Breast epithelium (tissue), 4 donors: ENCODE measurements at places on chromosomes 1 and 21. TPM values are rescaled to one million over a fixed set of nuclear protein-coding genes. Genes with fewer than 3 reads are reported as not detected.
A peak's percentile ranks its signal among the peaks of the same experiment; 100 is the strongest.

Gene PTPRC
- total RNA-seq, result 35.7 TPM

Gene MX2
- total RNA-seq, result 8.9 TPM

Gene CELA3B
- total RNA-seq, result not detected

Gene TCEANC2
- total RNA-seq, result 4.3 TPM

Gene PUSL1
- total RNA-seq, result 16.0 TPM

Gene KCNC4
- total RNA-seq, result 3.8 TPM

Gene C4BPB
- 0.80 TPM for total RNA-seq

Gene TSPEAR
- total RNA-seq, result not detected

Gene TMEM200B
- total RNA-seq, result 12.1 TPM

DNA sequence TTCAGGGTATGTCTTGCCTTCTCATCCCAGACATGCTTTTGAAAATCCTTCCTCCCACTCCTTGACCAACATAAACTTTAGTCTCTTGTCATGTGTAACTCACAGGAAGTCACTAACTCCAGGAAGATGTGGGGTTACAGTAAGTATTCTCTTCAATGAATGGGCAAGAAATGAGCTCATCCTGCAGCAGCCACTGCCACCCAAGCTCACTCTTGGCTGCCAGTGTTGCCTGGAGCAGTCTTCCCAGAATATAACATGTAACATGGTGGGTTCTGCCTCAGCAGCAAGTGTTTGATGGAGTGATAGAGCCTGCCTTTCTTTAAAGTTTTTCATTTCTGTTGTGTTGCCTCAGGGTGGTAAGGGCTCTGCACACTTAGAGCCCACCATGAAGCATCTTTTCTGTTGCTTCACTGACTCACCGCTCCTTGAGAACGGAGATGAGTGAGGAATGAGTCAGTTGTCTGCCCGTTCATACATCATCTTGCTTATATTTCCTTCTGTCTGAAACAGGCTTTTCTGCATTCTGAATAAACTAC is 187.0 kb downstream of the TPR start:
- H3K27ac ChIP-seq, result no peak overlapping the region
- DNase-seq, result no peak
- no peaks in the 10 kb centered on the region for H3K4me1 ChIP-seq
- H3K4me3 ChIP-seq, result no peak overlapping the region
- no peaks in the 10 kb centered on the region for H3K36me3 ChIP-seq
- no peaks in the 10 kb centered on the region for H3K27me3 ChIP-seq

DNA sequence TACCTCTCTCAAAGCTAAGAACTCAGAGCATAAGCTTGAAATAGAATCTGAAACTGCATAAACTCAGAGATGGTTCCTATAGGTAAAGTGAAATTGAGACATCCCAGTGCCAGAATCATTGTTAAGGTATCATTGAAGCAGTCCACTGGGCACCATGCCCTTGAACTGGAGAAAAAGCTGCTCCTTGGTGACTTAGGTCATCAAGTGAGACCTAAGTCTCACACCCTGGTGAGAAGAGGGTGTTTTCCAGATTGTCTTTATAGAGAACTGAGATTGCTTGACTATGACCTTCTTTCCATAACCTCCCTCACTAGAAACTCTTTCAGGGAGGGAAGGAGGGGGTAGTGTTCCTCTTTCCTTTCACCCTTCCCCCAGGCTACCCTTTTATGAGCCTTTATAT is 9.4 kb upstream of the ATP6V1G3 start:
- no peaks in the 10 kb centered on the region for H3K4me1 ChIP-seq
- no peak for DNase-seq
- no peak overlapping the region for H3K27ac ChIP-seq
- no peaks in the 10 kb centered on the region for H3K36me3 ChIP-seq

DNA sequence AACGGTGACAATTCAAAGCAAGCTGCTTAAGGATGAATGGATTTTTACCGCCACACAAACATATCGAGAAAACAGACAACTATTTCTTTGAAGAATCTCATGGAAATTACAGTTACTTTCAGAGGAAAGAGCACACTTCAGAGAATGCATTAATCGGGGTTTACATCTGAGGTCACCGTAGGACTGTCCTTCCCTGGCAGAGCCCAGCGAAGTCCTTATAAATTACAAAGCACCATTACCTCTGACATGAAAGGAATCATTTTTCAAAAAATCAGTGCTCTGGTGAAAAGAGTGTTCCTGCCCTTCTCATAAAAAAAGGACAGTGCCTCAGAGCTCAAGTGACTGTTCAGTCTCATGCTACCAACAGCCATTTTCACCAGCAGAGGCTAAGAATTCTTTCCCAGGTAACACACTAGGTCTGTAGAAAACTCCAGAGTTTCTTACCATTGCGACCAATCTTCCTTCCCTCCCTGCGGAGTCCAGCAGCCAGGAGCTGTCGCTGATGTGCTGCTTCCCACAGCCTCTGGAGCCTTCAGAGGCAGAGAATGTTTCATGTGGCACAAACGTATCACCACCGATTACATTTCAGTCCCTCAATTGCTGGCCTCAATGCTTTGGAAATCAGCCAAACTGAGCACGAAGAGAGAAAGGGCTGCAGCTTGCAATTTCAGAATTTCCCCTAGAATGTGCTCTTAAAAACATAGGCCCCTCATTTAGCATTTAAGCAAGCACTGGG is 75.4 kb downstream of the PLD5 start:
- no peak overlapping the region for H3K4me3 ChIP-seq
- H3K4me1 ChIP-seq, result no peaks in the 10 kb centered on the region
- H3K27me3 ChIP-seq, result no peaks in the 10 kb centered on the region
- no peak for DNase-seq
- H3K36me3 ChIP-seq, result no peaks in the 10 kb centered on the region

DNA sequence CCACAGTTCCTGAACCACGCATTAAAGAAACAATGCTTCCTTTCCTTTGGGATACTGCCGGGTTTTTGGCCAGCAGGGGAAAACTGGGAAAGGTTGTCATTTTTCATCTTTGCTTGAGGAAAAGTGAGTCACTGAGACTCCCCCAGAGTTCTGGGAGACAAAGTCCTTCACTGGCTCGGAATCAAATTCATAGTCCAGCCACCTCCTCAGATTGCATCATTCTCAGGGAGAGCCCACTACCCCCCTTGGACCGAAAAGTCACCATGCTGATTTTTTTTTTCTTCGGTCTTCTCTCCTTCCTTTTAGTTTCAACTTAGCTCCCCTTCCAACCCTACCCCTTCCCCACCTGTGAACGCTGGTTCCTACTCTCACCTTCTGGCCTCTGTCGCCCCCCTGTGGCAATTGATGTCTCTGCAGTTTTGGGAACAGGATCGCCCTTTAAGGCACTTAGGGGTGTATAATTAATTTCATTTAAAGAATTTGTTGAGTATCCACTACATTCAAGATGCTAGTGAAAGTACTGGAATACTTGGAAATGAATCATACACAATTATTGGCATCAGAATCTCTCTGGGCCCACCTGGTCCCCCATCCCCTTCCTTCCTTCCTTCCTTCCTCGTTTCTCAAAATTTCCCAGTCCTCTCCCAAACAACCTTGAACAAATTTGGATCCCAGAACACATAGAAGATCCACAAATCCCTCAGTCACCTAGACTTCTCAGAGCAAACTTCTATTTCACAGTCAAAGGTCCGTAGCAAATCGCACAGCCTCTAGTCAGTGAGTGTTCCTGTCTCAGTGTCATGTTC is 6.9 kb downstream of the ACKR1 start:
- no peaks in the 10 kb centered on the region for H3K36me3 ChIP-seq
- H3K4me1 ChIP-seq, result no peaks in the 10 kb centered on the region

GRCh38 chr1:69499203-69499803 is 68.4 kb upstream of the LRRC7 start:
- no peaks in the 10 kb centered on the region for H3K36me3 ChIP-seq
- no peaks in the 10 kb centered on the region for H3K4me1 ChIP-seq
- DNase-seq, result no peak
- H3K27me3 ChIP-seq, result no peaks in the 10 kb centered on the region
- H3K4me3 ChIP-seq, result no peak overlapping the region

DNA sequence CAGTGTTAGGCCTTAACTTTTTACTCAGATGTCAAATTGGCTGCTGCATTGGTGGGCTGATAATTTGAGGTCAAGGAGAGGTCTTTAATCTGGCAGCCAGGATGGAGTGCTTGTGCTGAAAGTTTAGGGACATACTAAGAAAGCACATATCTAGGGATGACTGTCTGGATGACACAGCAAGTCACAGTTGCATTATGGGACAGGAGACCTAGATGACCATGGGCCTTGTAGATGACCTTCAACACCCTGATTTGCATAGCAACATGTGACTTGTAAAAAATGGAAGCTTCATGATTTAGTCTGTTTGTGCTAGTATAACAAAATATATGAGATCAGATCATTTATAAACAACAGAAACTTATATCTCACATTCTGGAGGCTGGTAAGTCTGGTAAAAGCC is 18.0 kb upstream of the HSD3B2 start:
- H3K4me3 ChIP-seq, result no peak overlapping the region
- H3K4me1 ChIP-seq, result no peaks in the 10 kb centered on the region
- H3K36me3 ChIP-seq, result no peaks in the 10 kb centered on the region
- no peak overlapping the region for H3K27ac ChIP-seq

GRCh38 chr1:23591460-23592208 is 32.3 kb upstream of the ID3 start:
- no peak overlapping the region for H3K4me3 ChIP-seq
- H3K27ac ChIP-seq, result no peak overlapping the region
- no peaks in the 10 kb centered on the region for H3K36me3 ChIP-seq
- no peak for DNase-seq
- H3K27me3 ChIP-seq, result no peaks in the 10 kb centered on the region

GRCh38 chr1:31799196-31799894 is 16.5 kb downstream of the SPOCD1 start:
- H3K36me3 ChIP-seq, result no peaks in the 10 kb centered on the region
- H3K27ac ChIP-seq, result no peak overlapping the region
- H3K4me3 ChIP-seq, result no peak overlapping the region
- DNase-seq, result no peak
- peaks cover 2% of the 10 kb centered on the region for H3K4me1 ChIP-seq

DNA sequence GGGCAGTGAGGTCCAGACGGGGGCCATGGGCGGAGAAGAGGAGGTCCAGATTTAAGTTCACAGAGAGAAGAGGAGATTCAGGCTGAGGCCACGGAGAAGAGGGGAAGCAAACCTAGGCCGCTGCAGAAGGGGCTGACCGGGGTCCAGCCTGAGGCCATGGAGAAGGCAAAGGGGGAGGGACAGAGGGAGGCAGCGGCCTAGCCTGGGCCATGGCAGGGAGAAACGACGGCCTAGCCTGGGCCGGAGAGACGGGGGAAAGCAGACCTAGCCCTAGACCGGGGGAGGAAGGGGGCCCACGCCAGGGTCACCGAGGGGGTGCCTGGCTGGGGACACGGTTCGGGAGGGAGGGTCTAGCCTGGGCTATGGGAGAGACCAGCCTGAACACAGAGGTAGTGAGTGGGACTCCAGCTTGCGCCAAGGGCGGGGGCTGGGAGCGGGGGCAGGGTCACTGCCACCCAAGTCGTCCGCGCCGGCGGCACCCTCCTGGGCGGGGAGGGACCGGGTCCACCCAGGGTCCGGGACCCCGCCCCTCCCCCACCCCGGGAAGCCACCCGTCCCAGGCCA is 459 bp downstream of the CAPZB start:
- peaks cover 28% of the 10 kb centered on the region for H3K4me1 ChIP-seq
- DNase-seq, result no peak
- no peaks in the 10 kb centered on the region for H3K36me3 ChIP-seq
- H3K4me3 ChIP-seq, result peak overlapping the region; percentile 100
- no peaks in the 10 kb centered on the region for H3K27me3 ChIP-seq

GRCh38 chr1:201460814-201461644 is 8.0 kb downstream of the PHLDA3 start:
- H3K27me3 ChIP-seq, result no peaks in the 10 kb centered on the region
- no peak for DNase-seq
- H3K4me1 ChIP-seq, result peaks cover 21% of the 10 kb centered on the region
- H3K27ac ChIP-seq, result peak overlapping the region; percentile 92
- H3K36me3 ChIP-seq, result no peaks in the 10 kb centered on the region

DNA sequence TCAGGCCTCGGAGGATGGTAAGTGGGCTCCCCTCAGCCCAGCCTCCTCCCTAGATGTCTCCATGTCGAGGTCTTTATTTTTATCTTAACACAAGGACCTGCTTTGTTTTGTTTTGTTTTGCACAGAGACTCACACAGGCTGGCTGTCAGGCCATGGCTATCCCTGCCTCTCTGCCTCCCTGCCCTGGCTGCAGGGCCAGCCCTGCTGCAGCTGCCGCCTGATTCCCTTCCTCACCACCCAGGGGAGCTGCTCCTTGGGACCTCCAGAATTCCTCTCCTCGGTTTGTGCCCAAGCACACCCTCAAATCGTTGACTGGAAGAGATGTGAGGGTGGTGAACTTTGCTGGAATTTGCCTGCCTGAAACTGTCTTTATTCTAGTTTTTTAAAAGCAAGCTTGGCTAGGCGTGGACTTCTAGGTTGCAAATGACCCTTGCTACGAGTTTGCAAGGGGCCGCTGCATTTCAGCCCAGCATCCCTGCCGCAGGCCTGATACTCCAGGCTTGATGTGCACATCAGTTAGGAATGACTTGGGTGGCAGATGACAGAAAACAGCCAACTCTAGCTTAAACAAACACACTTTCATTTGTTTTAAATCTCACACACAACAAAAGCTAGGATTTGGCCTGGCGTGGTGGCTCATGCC is 37.1 kb downstream of the WNT9A start:
- H3K27ac ChIP-seq, result no peak overlapping the region
- no peaks in the 10 kb centered on the region for H3K36me3 ChIP-seq
- H3K27me3 ChIP-seq, result no peaks in the 10 kb centered on the region
- DNase-seq, result no peak

GRCh38 chr1:39195166-39196111 is 9.1 kb upstream of the MACF1 start:
- peaks cover 35% of the 10 kb centered on the region for H3K4me1 ChIP-seq
- H3K36me3 ChIP-seq, result no peaks in the 10 kb centered on the region
- H3K27ac ChIP-seq, result peak overlapping the region; percentile 62
- H3K4me3 ChIP-seq, result no peak overlapping the region

- H3K27me3 ChIP-seq, result peaks cover 6% of the 10 kb centered on the region
- H3K4me1 ChIP-seq, result no peaks in the 10 kb centered on the region
- H3K36me3 ChIP-seq, result no peaks in the 10 kb centered on the region
- no peak for DNase-seq
- H3K27ac ChIP-seq, result no peak overlapping the region
- no peak overlapping the region for H3K4me3 ChIP-seq
Measured at GRCh38 chr1:88068407-88068960, 615.6 kb upstream of the PKN2 start.

GRCh38 chr1:23779826-23780371 is 1.7 kb downstream of the PITHD1 start:
- H3K27ac ChIP-seq, result no peak overlapping the region
